ENCODE measurements at places on chromosomes 3 and 15.

DNA sequence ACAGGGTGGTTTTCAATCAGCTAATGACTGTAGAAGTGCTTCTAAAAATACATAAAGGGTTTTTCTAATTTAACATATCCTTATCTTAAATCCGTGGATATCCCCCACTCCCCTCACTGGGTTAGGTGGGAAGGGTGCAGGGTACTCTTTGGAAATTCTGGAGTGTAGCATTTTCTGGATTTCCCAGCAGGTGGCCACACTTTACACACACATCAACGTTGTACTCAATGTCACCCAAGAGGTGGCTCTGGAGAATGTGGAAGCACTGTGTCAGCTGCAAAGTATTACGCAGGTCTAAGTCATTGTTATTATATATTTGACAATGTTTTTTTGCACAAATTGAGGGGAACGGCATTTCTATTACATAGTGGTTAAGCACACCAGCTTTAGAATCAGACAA is 168.8 kb downstream of the CHDH start:
- no peak for DNase-seq

GRCh38 chr3:45191924-45192417 is 34.1 kb downstream of the TMEM158 start:
- DNase-seq: no peak

GRCh38 chr3:64443546-64444381 is 218.5 kb upstream of the PRICKLE2 start:
- no peak for DNase-seq

DNA sequence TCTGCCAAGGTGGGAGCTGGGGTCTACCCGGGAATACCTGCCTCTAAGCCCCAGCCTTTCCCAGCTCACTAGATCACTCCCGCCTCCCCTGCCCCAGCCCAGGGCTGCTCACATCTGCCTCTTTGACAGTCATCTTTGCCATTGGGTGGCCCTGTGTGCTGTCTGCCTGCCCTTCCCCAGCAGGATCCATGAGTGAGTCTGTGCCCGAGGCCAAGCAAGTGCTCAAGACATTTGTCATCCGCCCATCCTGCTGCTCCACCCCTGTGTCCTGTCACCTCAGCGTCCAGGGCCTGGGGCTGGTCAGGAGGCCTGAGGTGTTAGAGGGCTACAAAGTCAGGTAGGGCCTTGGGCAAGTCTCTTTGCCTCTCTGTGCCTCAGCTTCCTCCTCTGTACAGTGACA is 89.4 kb downstream of the LSM3 start:
- DNase-seq: no peak

DNA sequence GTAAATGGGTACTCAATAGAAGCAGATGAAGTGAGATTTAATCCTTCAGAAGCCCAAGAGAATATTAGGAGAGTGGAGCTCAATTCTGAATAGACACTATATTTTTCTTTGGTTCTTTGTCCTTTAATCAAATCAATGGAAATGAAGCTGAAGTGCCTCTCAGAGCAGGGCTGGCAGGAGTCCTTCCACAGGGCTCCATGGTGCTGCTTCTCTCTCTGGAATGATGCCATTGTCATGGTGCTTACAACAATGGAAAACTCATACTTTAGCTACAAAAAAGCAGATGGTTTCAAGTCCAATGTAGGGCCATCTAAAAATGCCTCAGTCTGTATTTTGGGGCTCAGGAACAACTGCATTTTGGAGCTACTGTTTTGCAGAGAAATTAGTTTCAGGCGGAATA is 125.1 kb downstream of the SNRK start:
- no peak for DNase-seq

GRCh38 chr15:49185473-49185872 is 15.4 kb downstream of the GALK2 start:
- DNase-seq: no peak

GRCh38 chr15:27339138-27339537 is 368.2 kb downstream of the GABRG3 start:
- DNase-seq: no peak

DNA sequence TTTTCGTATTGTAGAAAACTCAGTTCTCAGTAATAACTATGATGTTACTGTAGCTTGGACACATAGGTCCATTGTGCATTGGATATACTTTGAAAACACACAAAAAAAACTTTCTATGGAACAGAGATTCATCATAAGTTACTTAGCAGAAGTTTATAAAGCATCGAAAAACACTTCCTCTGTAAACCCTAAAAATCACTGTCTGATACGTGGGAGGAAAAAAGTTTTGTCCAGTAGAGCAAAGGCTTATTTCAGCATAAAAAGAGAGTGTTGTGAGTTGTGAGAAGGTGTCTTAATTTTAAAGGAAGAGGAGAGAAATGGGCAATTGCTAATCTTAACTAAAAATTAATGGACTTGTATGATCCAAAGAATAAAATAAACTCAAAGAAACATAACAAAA is 64.8 kb downstream of the OSTN start:
- no peak for DNase-seq

- DNase-seq: no peak
Measured at GRCh38 chr3:55105647-55106046, 177.8 kb upstream of the LRTM1 start.

- DNase-seq: no peak
Measured at GRCh38 chr3:102488331-102488730, 53.5 kb downstream of the ZPLD1 start.

DNA sequence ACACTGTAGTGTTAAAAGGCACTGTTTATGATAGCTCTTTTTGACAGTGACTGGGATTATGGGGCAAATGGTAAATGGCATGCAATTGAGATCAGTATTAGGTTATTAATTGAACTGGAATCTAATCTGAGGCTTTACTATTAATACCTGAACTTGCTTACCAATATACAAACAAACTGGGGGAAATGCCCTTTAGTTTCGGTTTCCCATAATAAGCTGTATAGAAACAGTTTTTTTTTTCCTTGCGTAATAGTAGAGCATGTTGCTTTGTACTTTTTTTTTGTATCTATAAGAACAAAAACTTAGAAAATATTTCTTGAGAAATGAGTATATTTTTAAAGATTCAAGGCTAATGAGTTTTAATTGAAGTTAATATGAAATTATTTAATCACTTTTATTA is 95.0 kb downstream of the FNDC3B start:
- DNase-seq: no peak

DNA sequence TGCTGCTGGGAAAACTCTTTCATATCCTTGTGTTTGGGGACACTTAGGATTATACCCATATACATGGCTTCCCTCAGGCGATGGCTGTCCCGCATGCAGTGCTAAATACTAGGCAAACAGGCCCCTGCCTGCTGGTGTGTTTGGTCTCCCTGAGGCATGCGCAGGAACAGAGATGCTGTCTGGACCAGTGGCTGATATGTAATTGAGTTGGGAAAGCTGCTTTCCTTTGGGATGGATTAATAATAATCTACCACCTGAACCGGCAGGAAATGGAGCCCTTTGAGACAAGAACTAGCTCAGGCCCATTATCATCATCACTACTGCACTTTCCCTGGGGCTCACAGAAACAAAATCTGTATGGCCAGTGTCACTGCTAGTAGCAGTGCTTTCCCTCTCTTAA is 18.0 kb downstream of the ZDHHC3 start:
- DNase-seq: no peak

Data from omental fat pad (tissue), 4 donors.